GM19239 (cell line): ENCODE measurements at places on chromosomes 4 and X.

- DNase-seq: no peak
Measured at GRCh38 chrX:105981772-105982485, 56.6 kb downstream of the SERPINA7 start.

DNA sequence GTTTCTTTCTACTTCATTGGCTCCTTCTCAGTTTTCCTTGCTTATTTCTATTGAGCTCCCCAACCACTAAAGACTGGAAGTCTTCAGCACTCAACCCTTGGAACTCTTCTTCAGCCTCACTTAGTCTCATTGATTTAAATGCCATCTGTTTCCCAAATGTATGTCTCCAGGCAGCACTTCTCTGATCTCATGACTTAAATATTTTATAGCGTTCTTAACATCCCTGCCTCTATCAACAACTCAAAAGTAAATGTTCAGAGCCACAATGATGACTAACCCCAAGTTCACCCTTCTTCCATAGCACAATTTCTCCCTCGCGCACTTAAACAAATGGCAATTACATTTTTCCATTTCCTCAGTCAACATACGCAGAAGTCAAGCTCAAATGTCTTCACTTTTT lies 1393.3 kb downstream of the ARAP2 start:
- DNase-seq: no peak

- DNase-seq: no peak
Measured at GRCh38 chrX:40104630-40104984, 6.8 kb upstream of the BCOR start.

DNA sequence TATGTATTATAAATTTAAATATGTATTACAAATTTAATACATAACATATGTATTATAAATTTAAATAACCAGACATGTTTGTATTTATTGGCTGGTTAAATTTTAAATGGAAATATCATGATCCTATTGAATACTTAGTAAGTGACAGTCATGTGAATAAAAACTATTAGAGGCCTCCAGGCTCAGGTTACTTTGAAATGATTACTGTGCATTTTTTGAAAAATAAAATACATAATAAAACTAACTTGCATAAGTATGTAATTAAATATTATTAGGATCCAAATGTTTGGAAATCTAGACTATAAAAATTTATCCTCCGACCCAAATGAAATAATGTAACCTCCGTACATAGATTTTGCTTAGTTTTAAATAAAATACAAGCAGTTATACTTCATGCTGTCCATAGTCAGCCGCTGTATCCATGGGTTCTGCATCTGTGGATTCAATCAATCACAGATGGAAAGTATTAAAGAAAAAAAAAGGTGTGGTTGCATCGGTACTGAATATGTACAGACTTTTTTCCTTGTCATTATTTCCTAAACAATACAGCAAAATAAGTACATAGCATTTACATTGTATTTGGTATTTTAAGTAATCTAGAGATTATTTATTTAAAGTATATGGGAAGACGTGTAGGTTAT lies 140.7 kb downstream of the WDFY3 start:
- no peak for DNase-seq
